ENCODE measurements at places on chromosomes 3 and 15.

- peak; percentile 99 for DNase-seq
These were observed 8.0 kb downstream of the GABRR3 start for GRCh38 chr3:98027085-98027446.

DNA sequence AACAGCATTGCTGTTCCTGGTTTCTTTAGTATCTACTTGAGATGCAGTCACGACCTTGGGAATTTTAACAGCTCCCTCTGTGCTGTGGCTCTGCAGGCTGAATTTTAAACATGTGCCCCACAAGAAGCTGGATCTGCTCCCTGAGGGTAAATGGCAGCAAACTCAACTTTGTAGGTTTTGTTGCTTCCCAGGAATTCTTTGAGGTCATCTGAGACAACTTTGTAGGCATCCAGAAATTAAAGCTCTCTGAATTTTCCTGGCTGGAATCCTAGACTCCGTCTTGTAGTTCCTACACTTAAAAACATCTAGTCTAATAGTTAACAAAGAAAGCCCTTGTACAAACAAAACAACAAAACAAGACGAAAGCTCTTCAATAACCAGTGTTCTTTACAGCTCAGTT, 366.3 kb downstream of the FEZF2 start:
- no peak for DNase-seq

- no peak for DNase-seq
These were observed 123.2 kb upstream of the SLC7A14 start for GRCh38 chr3:170709046-170709445.

DNA sequence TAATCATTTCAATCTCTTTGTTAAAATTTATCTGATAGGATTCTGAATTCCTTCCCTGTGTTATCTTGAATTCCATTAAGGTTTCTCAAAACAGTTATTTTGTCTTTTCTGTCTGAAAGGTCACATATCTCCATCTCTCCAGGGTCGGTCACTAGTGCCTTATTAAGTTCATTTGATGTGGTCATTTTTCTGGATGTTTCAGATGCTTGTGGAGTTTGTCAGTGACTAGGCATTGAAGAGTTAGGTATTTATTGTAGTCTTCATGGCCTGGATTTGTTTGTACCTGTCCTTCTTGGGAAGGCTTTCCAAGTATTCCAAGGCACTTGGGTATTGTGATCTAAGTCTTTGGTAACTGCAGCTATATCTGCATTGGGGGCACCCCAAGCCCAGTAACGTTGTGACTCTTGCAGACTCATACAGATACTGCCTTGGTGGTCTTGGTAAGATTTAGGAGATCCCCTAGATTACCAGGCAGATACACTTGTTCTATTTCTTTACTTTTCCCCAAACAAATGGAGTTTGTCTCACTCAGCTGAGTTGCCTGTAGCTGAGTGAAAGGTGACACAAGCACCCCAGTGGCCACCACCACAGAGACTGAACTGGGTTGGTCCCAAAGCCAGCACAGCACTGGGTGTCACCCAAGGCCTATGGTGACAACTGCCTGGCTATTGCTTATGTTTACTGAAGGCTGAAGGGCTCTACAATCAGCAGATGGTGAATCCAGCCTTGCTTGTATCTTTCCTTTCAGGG, 18.9 kb upstream of the SLC27A2 start:
- no peak for DNase-seq

GRCh38 chr15:60830479-60830878, 351.5 kb upstream of the ICE2 start:
- no peak for DNase-seq

GRCh38 chr3:168824107-168824506, 728.4 kb upstream of the GOLIM4 start:
- no peak for DNase-seq

DNA sequence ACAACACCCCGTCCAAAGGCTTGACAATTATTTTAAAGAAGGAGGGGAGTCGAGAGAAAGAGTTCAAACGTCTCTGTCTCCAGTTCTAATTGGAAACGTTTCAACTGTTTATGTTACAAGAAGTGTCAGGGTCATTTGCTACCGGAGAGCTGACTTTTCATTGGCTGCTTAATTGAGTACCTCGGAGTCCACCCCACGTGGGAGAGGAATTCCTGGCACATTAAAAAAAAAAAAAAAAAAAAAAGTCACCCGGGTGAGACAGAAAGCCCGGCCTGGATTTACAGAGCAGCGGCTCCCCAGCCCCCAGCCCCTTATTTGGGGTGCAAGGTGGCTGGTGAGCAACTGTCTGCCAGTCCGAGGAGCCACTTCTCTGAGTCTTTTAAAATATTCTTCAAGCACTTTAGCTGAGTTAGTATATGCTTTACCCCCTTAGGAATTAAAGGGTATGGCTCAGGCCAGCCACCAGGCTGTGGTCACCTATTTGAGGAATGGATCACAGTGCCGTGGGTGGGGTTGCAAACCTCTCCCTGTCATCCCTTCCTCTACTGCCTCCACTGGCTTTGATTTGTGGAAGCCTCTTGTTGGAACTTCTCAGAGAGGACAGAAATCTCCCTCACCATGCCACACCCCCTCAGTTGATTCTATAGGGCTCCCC, 3.9 kb upstream of the TLE3 start:
- DNase-seq = peak; percentile 69

GRCh38 chr3:127035677-127036076, 52.8 kb downstream of the PLXNA1 start:
- no peak for DNase-seq

- DNase-seq = no peak
These were observed 122.4 kb downstream of the RAP2B start for GRCh38 chr3:153284282-153284938.

DNA sequence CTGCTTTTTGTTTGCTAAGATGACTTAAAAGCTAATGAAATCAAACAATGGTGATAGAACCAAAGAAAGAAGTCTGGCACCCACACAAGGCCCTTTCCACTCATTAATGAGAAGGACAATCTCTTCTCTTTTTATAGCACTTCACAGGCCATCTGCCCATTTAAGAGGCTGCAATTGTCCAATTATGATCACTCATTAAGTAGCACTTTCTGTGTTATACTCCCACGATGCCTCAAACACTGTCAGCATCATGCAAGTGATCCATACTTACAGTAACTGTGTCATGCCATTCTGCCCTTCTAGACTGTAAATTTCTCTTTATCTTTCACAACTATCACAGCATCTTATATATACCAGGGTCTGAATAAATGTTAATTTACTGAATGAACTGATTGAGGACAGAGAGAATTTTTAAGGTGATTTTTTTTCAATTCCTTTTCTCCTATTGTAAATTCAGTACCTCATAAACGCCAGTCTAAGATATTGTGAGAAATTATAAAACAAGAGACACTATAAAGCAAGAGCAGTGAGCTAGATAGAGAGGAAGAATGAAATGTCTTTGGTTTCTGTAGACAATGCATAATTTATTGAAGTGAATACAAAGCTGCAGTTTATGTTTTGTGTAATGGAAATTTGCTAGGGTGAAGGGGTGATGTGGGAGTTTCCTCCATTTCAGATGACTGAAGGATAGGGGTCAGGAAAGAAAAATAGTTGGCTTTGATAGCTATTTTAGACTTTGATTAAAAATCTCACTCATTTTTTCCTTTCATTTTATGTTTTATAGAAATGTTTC, 17.3 kb downstream of the CD200 start:
- DNase-seq = no peak

DNA sequence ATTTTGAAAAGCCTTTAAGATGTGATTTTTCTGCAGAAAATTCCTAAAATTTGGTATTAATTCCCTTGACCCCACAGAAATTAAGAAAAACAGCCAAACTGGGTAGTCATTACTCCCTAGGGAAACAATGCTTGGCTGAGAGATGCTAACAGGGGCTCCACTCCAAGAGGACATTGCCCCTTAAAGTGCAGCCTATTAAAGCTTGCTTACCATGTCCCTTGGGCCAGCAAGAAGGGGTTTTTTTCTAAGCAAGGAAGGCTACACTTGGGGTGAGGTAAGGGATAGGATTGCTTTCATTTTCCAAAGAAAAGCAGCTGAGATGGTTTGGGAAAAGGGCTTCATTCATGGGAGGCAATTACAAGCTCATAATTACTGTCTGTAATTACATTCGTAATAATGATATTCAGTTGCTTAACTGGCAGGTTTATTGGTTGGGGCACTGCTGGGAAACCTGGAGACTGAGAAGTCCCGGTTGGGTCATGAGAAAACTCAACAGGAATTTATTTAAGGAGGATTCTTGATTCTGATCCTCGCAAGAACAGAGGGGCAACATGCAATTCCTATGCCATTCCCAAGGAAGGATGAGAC, 247.5 kb downstream of the NR1D2 start:
- DNase-seq = peak; percentile 4

- DNase-seq = no peak
These were observed 69.7 kb downstream of the CACNA2D3 start for GRCh38 chr3:54192026-54192425.

DNA sequence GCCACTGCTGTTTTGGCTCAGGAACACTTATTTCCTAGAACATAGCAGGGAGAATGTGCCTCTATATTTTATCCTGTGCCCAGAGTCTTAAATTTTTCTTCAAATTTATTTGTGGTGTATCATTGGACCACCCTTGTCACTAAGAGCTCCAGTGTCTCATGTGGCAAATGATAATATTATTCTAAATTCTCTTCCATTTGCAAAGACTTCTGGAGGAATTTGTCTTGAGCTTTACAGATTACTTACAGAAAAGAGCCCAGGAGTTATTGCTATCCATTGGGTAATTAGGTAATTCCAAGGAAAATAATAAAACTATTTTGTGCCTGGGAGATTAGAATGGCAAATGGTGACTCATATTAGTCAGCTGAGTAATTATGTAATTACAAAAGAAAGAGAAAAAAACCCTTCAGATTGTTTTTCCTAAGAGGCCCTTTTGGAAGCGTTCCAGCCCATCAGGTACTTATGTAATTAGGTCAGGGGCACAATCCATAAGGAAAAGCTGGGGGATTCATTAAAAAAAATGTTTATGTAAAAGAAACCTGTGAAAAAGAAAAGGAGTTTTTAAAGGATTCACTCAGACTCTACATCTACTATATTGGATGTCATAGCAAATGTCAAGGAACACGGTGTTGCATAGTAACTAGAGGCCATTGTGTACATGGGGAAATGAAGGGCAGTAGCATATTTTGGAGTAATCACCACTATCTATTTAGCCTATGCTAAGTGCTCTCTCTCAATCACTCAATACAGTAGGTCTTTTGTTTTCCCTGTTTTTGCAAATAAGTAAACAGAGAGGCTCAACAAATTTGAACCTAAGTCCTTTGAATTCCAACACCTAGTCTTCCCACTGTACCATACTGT, 380.9 kb upstream of the RARB start:
- peak; percentile 29 for DNase-seq

GRCh38 chr15:74549816-74550215, 8.8 kb downstream of the ARID3B start:
- DNase-seq = no peak

- DNase-seq = no peak
These were observed 53.8 kb downstream of the ATP8B4 start for GRCh38 chr15:50065279-50065678.

GRCh38 chr3:86938416-86939105, 52.4 kb downstream of the VGLL3 start:
- DNase-seq = no peak

Data from DMS79 treated with DMSO at 0.1 percent for 48 hours (cell line).